ENCODE measurements at places on chromosomes 7 and 10.

DNA sequence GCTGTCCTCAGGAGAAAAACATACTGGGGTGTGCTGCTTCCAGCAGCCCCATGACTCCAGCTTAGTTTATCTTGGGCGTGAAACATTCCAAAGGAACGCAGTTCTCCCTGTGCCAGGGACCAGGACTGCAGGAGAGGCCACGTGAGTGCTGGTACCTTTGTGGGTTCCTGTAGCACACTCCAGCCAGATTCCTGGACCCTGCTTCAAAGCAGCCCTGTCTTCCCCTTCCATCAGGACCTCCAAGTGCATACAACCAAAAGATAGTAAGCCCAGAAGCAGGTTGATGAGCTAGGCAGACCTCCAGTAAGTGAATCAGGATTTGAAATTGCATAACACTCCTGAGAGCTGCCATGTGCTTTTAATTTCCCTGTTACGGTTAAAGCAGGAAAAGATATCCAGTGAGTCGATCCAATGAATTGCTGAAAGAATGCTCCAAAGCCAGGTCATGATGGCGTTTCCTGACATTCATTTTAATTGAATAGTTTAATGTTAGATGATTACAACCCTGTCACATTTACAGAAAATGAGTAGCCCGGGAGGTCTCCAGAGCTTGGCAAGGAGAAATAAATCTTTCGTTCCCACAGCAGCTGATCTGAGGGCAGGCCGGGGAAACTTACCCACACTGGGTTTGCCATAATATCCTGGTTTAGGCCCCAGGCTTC, 38.9 kb upstream of the CPXM2 start:
- no peak for DNase-seq

DNA sequence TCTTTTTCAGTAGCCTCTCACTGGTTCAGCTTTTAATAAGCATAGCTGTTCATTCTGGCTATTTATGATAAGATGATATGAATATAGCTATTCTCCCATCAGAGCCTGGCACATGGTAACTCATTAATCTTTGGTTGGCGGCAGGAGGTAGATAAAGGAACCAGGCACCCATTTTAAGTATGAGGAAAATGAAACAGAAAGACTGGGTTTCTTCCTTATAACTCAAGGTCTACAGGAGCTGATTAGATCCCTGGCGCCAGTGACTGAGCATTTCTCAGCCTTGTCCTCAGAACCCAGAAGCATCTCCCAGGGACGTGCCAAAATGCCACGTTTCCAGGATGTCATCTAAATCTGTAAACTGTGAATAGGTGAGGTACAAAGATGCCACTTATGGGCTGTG, 141.9 kb downstream of the TCF7L2 start:
- DNase-seq, result no peak

DNA sequence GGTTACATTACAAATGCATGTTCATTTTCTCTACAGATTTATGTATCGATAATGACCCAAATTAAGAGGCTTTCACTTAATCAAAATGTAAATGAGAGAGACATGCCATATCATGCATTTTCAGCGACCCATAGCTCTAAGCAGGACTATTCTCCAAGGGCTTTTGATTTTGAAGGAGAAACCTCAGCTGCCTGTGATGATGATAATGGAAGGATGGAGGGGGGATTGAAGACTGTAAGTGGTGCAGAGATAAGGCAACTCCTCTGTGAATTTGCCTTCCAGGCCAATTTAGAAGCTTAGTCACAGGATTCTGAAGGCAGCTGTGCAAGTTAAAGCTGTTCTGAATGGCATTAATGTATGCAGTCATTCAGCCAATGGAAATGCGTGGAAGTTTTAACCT, 8.3 kb downstream of the VSTM2A start:
- DNase-seq, result no peak

DNA sequence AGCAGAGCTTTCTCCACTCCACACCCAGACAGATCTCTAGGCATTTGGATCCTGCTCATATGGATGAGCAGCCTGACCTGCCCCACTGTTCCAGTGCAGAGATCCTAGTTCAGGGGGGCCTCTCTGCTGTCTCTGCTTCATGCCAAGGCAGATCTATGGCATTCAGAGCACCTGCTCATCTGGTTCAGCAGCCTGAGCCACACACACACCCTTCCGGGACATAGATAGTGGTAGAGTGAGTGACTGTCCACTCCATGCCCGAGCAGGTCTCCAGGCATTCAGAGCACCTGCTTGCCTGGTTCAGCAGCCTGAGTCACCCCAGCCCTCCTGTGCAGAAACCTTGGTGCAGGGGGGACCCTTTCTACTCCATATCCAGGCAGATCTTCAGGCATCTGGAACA, 54.3 kb upstream of the ZNF800 start:
- DNase-seq, result no peak

- DNase-seq, result no peak
Measured at GRCh38 chr10:117578999-117579590, 36.5 kb downstream of the EMX2 start.

- DNase-seq, result no peak
Measured at GRCh38 chr7:83611776-83612175, 37.2 kb downstream of the SEMA3E start.

DNA sequence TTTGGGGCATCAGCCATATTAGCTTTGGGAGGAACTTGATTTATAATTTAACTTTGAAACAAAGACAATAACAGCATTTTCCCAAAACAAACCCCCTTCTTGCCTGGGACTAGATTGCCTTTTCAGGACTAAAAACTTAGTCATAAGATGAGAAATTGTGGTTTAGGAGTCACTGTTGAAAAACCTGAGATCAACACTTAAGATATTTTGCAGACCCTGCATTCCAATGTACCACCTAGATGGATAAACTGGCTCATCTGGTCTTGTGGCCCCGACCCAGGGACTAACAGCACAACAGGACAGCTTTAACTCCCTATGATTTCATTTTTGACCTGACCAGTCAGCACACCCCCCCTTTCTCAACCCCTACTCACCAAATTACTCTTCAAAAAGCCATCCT, 1165.4 kb downstream of the XPNPEP1 start:
- DNase-seq, result no peak

DNA sequence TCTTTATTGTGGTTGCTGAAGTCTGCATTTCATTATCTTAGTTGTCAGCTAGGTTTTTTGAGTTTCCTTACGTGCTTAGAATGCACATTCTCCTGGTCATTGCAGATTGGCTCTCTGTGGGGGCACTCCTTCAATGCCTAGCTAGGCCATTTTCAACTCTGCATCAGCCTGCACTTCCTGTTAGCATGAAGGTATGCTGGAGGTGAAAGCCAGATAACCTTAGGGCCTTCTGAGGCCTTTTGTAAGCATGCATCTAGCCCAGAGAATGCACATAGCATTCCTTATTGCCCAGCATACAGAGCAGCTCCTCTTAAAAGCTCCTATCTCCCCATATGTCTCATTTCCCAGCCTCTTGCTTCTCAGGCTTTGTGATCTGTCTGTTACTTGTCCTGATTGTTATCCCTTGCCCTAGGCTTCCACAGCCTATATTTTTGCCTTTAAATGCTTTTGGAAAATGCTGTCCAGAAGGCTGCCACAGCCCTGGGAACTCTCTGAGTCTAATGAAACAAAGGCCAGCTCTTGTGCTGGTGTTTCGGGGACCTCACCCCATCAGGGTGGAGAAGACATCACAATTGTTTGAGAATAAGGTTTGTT, 108.1 kb upstream of the IGFBP3 start:
- no peak for DNase-seq

- DNase-seq, result no peak
Measured at GRCh38 chr7:47938574-47939165, 9.6 kb downstream of the PKD1L1 start.

DNA sequence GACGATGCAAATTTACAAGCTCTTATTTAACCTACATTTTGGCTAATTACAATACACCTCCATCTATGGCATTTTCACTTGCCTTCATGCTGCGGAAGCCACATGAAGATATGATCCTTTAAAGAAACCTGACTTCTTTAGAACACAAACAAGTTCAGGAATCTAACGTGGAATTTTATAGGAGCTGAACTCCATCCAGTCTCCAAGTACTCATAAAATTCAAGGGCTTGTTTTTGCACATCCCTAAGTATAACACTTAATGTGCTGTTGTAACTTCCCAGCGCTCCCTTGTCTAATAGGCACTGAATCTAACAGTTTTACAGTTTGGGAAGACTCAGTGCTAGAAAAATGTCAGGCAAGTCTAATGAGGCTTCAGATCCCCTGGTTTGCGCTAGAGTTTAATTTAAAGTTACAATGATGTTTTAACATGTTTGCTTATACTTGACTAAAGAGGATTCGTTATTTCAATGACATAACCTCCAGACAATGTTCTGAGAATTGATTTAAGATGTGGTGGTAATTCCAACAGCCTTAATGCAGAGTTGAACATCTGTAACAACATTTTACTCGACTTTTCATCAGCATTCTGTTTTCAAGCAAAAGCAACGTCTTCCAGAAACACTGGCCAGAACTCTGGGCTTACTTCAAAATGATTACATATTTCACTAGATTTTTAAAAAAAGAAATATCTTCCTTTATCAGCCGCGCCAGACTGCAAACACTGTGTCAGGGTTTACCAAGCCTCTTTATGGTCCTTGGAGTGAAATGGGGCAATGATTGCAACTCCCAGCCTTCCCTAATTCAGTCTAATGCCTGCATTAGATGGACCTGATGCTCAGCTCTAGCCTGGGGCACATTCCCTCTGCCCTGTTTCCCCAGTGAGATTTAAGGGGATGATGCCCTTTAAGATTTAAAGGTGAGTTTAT, 664.3 kb downstream of the KCNMA1 start:
- no peak for DNase-seq

DNA sequence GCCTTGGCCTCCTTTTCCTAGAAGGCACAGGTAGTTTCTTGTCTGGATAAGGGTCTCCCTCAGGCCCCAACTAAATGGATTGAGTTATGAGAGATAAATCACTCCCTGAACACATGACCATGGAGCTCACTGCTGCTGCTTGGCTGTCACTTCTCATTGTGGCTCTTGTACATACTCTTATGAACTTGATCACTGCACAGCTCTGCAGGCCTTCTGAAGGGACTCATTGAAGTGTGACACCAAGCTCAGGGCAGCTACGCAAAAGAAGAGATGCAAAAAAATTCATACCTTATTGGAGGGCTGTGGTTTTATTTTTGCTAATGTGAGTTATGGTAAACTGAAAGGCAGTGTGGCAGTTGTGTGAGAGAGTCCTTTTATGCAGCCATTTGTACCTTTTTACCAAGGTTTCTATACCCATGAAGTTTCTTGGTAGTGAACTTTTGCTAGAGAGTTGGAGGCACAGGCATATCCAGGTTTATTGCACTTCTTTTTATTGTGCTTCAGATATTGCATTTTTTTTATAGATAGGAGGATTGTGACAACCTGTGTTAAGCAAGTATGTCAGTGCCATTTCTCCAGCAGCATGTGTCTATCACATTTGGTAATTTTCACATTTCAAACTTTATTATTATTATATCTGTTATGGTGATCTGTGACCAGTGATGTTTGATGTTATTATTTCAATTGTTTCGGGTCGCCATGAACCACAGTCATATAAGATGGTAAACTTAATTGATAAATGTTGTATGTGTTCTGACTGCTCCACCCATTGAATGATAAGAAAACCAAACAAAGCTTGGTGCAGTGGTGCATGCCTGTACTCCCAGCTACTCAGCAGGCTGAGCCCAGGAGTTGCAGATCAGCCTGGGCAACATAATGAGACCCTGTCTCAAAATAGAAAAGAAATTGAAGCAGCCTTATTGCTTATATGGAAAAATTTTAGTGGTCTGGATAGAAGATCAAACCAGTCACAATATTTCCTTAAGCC, 100.6 kb downstream of the LRRC4 start:
- no peak for DNase-seq

GRCh38 chr10:28840971-28841370, 163.7 kb downstream of the BAMBI start:
- no peak for DNase-seq

DNA sequence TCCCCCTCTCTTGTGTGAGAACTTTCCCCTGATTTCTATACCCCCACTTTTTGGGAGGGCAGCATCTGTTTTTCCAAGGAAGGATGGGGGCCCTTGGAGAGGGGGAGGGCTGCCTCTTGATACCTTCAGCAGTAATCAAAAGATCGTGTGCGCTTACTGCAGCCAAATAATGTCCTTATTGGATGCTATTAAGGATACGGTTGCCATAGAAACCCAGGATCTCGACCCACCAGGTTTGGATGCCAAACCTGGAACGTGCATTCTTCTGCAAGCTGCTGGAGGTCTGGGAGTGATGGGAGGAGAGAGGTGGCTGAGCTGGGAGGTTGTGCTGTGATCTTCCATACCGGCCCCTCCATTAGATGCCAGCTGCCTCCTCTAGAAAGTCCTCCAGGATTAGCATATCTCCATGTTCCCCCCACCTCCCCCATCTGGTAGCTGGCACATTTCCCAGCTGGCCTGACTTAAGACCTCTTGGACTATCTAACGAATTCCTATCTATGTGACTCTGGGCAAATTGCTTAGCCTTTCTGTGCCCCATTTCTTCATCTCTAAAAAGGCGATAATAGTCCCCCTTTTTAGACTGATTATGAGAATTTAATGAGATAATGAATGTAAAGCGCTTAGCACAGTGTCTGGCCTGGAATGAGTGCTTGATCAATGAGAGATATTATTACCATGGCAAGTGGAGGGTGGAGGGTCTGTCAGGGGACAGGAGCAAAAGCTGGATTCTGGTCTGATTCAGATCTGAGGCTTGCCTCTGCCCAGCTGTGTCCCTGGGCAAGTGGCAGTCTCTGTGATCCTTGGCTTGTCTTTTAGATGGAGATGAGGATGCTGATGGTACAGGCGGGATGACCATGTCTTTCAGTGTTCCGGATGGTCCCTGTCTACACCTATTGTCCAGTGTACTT, 78.5 kb upstream of the PCBD1 start:
- no peak for DNase-seq

DNA sequence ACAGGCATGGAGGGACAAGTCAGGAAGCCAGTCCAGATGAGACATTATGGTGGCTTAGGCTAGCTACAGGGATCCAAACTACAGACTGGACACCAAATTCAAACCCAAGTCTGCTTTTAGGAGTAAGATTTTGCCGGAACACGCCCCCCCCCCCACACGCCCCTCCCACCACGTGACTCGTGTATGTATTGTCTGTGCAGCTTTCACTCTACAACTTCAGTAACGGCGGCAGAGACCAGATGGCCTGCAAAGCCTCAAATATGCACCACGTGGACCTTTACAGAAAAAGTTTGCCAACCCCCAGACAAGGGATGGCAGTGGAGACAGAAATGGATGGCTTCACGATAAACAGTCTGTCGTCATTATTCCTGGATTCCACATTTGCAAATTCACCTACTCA, 14.5 kb downstream of the HIPK2 start:
- no peak for DNase-seq

- no peak for DNase-seq
Measured at GRCh38 chr10:113431398-113432160, 121.3 kb upstream of the HABP2 start.

GRCh38 chr10:100791369-100792058, 46.1 kb downstream of the PAX2 start:
- DNase-seq, result no peak
